ENCODE measurements at places on chromosomes 2 and 18. TPM values are rescaled to one million over a fixed set of nuclear protein-coding genes. Genes with fewer than 3 reads are reported as not detected.

UGT1A10 gene
- total RNA-seq = not detected

SDC1 gene
- total RNA-seq = 27.3 TPM

TSPYL6 gene
- under 0.01 TPM for total RNA-seq

EHD3 gene
- 10.6 TPM for total RNA-seq

COLEC11 gene
- total RNA-seq = not detected

LRATD1 gene
- total RNA-seq = under 0.01 TPM

SERPINB10 gene
- not detected for total RNA-seq

LINC00305 gene
- not detected for total RNA-seq

VWA3B gene
- total RNA-seq = not detected

SCTR gene
- total RNA-seq = not detected

ARHGEF33 gene
- 1.2 TPM for total RNA-seq

RRM2 gene
- 20.0 TPM for total RNA-seq

NXPH2 gene
- not detected for total RNA-seq

Data from articular chondrocyte of knee joint (primary cell).